ENCODE measurements at places on chromosomes 5 and 9. TPM values are rescaled to one million over a fixed set of nuclear protein-coding genes. Genes with fewer than 3 reads are reported as not detected.
A peak's percentile ranks its signal among the peaks of the same experiment; 100 is the strongest.

GRCh38 chr5:60698336-60698735, 1.6 kb downstream of the DEPDC1B start:
- H3K4me3 ChIP-seq, result no peak overlapping the region
- H3K27ac ChIP-seq, result no peak overlapping the region
- 0 out of 2 replicates have a peak, but pooled peaks cover 2% of the 10 kb centered on the region for H3K4me1 ChIP-seq
- DNase-seq, result no peak
- no peaks in the 10 kb centered on the region for H3K27me3 ChIP-seq
- 0 out of 2 replicates have a peak, but pooled peaks cover 2% of the 10 kb centered on the region for H3K36me3 ChIP-seq

- H3K27me3 ChIP-seq, result no peaks in the 10 kb centered on the region
- H3K36me3 ChIP-seq, result no peaks in the 10 kb centered on the region
- peak within 1 kb of the TSS; percentile 72 for H3K4me3 ChIP-seq
- peak; percentile 18 for DNase-seq
Measured at GRCh38 chr9:113349445-113350094, at the start of gene BSPRY. Gene BSPRY, plus strand, starts transcription at chr9:113349541. Its CDS starts 39 bp downstream, at chr9:113349580.

DNA sequence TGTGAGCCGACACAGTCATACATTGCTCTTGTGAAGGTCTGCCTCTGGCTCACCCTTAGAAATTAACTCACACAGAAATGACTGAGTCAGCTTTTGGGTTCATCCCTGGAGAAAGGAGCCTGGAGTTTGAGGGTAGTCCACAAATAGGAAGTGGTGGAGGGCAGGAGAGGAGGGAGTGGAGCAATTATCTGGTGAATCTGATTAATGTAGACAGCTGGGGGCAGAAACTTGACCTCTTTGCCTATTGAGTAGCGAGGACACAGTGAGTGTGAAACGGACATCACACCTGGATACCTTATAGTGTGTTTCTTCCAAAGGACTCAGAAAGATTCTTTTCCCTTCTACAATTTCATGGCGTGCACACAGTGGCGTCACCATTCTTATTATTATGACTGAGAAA, 48.5 kb upstream of the MSX2 start:
- no peak for DNase-seq
- H3K27ac ChIP-seq, result no peak overlapping the region
- H3K36me3 ChIP-seq, result no peaks in the 10 kb centered on the region
- H3K4me3 ChIP-seq, result no peak overlapping the region
- no peaks in the 10 kb centered on the region for H3K4me1 ChIP-seq

DNA sequence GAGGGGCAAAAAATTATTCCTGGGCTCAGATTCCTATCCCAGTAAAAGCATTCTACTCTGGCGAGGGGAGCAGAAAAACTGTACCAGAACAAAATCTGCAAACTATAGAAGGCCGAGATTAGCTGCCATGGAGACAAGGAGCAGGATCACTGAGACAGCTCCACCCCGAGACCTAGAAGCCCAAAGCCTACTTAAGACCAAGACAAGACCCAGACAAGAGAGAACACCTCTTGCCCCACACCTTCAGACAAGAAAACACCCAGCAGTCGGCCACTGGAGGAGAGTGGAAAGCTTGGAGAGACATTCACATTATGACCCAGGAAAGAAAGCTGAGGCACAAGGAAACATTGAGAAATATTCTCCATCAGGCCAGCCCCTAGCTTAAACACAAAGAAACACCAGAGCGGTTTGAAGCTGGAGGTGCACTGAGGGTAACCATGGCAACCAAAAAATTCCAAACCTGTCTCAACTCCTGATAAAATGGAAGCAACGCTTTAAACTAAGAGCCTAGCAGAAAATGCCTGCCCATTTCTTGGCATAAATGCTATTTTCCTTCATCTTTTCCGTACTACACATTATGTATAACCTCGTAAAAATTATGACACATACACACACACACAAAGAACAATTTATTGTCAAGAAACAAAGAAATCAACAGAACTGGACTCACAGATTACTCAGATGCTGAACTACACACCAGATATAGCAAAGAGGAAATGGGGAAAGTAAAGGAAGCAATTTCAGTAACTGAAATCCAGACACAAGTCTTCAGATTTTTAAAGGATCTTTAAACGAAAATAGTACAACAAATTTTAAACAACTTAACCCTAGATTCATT, 53.8 kb upstream of the FTMT start:
- H3K27me3 ChIP-seq, result no peaks in the 10 kb centered on the region
- no peaks in the 10 kb centered on the region for H3K4me1 ChIP-seq
- DNase-seq, result no peak
- H3K27ac ChIP-seq, result no peak overlapping the region
- H3K4me3 ChIP-seq, result no peak overlapping the region

- no peaks in the 10 kb centered on the region for H3K36me3 ChIP-seq
- H3K27ac ChIP-seq, result peak overlapping the region; percentile 90
- H3K4me3 ChIP-seq, result peak overlapping the region; percentile 84
- DNase-seq, result no peak
Measured at GRCh38 chr5:69492923-69493395, 369 bp downstream of the OCLN start.

Gene IPPK
- 15.4 TPM for total RNA-seq
